ENCODE measurements at places on chromosomes 11 and 22.

- DNase-seq = no peak
These were observed 53.4 kb downstream of the KCNJ1 start for GRCh38 chr11:128813729-128814128.

GRCh38 chr11:83220260-83220659, 26.7 kb downstream of the ANKRD42 start:
- no peak for DNase-seq

DNA sequence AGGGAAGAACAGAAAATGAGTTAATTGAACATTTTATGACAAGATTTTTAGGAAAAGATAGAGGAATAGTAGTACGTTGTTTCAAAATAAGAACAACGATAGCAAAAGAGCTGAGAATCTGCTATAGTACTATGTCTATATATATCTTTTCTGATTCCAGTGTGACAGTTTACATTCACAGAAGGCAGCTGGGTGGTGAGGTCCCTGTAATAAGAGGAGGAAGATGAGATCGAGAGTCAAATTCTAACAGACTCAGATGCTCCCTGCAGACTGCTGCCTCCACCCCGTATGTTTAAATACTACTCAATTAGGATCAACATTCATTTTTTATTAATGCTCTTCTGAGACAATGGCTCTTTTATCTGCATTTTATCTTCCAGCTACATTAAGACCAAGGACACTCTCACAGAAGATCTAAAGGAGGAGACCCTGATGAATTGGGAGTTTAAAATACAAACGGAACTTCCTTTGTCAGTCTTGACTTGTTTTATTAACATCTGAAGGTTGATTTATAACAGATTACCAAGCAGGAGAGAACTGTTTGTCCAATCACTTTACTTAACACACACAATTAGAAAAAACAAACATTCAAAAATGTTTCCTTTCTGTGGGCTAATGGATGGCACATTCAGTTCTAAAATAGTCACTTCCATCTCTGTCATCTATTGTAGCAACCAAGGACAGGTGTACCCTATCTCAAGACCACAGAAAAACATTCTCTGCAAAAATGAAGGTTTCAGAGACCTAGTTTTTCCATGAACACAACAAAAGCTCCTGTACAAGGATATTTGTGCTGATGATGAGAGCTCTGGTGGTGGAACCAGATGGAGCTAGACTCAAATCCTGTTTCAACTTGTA, 240.2 kb downstream of the CADM1 start:
- DNase-seq = no peak

DNA sequence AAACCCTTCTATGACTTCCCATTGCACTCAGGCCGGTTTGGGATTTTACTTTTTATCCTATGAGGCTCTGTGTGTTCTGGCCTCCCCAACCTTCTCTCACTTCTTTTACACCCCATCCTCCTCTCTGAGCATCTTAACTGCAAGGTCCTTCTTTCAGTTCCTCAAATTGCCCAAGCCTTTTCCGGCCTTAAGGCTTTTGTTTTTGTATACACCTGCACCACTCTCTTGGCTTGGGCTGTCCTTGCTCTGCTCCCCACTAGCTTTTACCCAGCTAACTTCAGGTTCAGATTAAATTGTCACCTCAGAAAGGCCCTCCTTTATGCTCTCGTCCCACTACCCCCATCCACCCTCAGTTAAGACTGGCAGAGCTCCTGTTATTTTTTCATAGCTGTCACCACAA, 55.5 kb downstream of the FAM83F start:
- no peak for DNase-seq

DNA sequence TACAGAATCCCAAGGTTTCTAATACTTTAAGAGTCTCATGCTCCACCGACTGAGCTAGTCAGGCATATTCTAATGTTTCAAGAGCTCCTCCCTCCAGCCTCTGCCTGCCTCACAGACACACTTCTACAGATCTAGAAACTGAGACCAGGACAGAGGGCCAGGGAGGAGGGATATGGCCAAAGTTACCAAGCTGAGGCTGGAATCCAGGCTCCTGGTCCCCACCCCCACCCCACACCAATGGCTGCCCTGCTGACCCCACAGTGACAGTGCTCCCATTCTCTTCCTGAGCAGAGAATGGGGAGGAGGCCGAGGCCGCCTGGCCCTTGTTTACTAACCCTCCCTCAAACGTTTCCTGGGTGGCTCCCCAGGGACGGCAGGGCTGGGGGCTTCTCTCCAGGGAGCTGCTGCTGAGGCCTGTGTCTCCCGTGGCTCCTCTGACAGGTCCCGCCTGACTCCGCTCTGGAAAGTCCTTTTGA, 2.2 kb downstream of the PLEKHB1 start:
- no peak for DNase-seq

- DNase-seq = no peak
These were observed 307.4 kb upstream of the B3GAT1 start for GRCh38 chr11:134719397-134719796.

DNA sequence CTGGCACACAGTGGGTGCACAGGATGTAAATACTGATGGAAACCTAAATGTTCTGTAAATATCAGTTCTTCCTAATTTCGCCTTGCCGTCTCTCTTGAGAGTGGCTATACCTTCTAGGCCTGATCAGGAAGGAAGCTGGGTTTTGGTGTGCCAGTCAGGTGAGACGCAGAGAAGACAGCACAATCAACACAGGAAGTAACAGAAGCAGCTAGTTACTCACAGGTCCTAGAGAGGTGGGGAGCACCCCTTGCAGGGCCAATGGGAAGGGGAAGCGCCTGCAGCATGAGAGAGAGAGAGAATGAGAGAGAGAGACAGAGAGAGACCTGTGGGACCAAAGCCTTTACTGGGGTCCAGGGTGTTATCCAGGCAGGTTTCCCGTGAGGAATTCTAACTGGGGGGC, 80.8 kb downstream of the FBLN1 start:
- DNase-seq = no peak

DNA sequence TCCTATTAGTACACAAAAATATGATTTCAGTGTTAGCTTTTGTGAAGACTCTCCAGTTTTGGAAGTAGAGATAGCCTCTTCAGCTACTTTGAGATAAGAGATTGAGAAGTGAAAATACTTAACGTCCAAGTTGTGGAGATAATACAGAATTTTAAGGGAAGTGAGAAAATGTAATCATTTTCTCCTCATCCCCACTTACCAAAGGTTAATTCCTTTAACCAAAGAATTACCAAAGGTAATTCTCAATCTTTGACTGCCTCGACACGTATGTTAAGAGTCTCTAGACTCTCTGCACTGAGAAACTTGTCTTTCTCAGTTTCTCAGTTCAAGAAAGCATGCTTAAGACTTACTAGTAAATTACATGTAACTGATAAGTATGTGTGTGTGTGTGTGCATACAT, 15.3 kb downstream of the C11orf54 start:
- no peak for DNase-seq

DNA sequence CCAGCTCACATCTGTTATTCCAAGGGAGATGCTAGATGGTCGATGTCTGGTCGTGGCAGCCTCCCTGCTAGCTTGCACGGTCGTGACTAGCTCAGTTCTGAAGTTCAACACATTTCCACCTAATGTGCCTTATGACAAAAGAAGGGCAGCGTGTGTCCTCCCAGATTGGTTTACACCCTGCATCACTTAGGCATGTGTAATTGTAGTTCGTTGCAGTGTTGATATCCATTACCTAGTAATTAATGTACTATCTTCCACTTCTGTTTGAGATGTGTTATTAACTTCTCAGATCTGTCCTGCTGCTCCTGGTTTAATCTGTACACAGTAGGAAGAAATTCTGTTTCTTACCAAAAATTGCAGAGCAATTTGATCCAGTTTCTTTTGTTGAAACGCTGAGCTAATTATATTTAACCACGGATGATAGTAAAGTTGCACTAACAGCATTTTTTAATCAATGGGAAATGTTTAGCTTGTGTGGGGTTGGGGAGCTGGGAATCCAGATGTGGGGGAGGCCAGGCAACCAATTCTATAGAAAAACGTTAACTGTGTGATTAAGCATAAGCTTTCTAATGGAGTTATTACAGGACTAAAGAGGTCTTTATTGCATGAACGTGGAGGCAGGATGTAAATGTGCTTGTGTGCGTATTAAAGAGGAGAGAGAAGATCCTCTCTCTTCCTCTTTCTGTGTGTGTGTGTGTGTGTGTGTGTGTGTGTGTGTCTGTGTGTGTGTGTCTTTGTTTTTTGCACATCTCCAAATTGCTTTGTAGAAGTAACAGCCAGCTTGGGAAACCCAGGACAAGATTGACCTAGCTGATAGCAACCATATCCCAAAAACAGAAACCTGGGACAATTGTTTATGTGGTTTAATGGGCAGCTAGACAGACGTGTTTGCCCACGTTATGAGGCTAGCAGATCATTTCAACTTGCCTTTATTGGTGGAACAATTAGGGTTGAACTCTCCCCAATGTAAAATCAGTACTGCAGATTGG, 145.7 kb upstream of the TTC12 start:
- no peak for DNase-seq

GRCh38 chr22:26751217-26751616, 93.8 kb downstream of the MIAT start:
- DNase-seq = peak; percentile 56

DNA sequence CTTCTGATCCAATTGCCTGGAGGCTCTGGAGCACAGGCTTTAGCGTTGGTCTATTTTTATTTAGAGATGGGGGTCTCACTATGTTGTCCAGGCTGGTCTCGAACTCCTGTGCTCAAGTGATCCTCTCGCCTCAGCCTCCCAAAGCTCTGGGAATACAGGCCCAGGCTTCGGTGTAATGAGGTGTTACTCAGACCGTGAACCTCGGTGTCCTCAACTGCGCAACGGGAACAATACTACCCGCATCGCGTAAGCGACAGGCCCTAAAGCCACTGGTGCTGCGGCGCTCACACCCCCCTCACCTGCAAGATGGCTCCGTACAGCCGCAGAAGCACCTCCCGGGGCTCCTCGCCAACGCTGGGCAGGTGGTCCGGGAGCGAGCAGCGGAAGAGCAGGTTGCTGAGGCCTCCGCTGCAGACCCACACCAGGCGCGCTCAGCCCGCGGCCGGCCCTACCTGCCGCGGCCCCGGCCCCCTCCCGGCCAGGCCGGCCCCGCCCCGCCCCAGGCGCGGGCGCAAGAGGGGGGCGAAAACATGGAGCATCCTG, 628 bp downstream of the CHKB start:
- no peak for DNase-seq

DNA sequence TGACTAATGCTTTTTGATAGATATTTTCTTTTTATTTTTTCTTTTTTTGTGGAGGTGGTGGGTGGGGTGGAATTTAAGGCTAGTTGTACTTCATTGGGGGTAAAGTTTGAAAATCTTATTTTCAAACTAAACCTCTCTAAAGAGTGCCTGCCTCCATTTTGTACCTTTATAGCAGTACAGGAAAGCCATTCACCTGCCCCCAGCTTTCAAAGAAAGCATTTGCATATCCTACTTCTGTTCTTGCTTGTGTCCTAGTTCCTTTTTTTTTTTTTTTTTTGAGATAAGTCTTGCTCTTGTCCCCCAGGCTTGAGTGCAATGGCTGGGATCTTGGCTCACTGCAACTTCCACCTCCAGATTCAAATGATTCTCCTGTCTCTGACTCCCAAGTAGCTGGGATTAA, 766.2 kb upstream of the LRRC4C start:
- DNase-seq = no peak

DNA sequence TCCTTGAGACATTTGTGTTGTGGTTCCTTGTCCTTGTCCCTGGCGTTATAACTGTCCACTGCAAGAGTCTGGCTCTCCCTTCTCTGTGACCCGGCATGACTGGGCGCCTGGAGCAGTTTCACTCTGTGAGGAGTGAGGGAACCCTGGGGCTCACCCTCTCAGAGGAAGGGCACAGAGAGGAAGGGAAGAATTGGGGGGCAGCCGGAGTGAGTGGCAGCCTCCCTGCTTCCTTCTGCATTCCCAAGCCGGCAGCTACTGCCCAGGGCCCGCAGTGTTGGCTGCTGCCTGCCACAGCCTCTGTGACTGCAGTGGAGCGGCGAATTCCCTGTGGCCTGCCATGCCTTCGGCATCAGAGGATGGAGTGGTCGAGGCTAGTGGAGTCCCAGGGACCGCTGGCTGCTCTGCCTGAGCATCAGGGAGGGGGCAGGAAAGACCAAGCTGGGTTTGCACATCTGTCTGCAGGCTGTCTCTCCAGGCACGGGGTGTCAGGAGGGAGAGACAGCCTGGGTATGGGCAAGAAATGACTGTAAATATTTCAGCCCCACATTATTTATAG, 23.0 kb downstream of the MYBPC3 start:
- no peak for DNase-seq

DNA sequence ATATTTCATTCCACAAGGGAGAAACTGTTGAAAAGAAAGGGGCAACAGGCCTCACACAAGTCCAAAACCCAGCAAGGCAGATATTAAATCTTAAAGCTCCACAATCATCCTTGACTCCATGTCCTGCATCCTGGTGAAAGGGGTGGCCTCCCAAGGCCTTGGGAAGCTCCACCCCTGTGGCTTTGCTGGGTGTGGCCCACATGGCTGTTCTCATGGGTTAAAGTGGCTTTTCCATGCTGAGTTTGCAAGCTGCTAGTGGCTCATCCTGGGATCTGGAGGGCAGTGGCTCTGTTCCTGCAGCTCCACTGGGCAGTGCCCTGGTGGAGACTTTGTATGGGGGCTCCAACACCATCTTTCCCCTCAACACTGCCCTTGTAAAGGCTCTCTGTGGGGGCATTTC, 106.4 kb downstream of the CTNND1 start:
- no peak for DNase-seq

GRCh38 chr11:79956061-79956460, 515.2 kb upstream of the TENM4 start:
- DNase-seq = no peak

- DNase-seq = no peak
These were observed 282.5 kb downstream of the KCNA4 start for GRCh38 chr11:29734287-29734686.

- DNase-seq = no peak
These were observed 400.1 kb downstream of the TMEM135 start for GRCh38 chr11:87437844-87438223.

Data from renal cortex interstitium (tissue), 15 donors.